ENCODE measurements at places on chromosomes 7 and 10.

DNA sequence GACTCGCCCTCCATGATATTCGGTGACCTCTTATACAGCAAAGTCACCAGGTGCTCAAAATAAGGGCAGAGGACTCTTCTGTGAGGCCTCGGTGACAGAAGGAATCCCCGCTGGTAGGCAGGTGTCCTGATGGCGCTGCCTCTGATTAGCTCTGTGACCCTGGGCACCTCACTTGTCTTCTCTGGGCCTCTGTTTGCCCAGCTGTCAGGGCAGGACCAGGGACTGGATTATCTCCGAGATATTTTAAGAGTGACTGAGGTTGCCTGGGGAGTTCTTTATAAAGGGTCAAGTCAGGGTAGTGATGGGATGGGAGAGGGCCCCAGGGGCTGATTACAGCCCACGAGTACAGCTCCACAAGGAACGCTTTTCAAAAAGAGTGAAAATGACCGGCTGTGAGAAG is 70.9 kb upstream of the SAMD8 start:
- DNase-seq, result no peak

DNA sequence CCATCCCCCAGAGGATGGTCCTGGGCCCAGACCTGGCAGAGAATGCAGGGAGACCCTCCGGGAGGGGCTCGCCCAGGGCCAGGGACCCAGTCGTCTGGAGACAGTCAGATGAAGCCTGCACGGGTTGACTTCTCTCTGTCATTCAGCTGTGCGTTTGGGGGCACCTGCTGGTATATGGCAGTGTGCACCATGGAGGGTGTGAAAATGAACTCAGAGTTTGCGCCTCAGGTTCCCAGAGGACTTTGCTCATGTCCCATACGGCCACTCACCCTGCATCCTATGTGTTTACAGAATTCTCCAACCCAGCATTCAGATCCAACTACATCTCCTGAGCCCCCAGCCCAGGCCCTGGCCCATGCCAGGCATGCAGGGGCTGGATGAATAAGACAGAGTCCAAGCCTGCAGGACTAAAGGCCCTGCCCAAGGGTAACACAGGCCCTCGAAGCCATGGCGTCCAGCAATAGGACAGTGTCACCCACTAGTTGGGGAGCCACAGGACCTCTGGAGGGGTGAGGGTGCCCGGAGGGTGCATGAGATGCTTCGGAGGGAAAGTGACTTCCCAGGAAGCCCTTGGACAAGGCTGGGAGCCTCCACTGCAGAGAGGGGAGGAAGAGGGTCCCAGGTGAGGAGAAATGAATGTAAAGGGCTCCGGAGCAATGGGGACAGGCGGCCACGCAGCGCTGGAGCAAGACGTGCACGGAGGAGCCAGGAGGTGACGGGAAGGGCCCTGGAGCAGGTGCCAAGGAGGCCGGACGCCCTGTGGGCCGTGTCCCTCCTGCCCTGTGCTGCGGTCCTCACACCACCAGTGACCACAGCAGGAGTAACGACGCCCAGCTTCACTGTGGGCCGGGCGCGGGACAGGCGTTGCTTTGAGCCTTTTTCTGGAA is 36.3 kb downstream of the CALML3 start:
- no peak for DNase-seq

- no peak for DNase-seq
Measured at GRCh38 chr7:158683541-158683940, 21.1 kb downstream of the NCAPG2 start.

GRCh38 chr10:3578159-3578558 is 206.8 kb downstream of the KLF6 start:
- DNase-seq, result no peak

DNA sequence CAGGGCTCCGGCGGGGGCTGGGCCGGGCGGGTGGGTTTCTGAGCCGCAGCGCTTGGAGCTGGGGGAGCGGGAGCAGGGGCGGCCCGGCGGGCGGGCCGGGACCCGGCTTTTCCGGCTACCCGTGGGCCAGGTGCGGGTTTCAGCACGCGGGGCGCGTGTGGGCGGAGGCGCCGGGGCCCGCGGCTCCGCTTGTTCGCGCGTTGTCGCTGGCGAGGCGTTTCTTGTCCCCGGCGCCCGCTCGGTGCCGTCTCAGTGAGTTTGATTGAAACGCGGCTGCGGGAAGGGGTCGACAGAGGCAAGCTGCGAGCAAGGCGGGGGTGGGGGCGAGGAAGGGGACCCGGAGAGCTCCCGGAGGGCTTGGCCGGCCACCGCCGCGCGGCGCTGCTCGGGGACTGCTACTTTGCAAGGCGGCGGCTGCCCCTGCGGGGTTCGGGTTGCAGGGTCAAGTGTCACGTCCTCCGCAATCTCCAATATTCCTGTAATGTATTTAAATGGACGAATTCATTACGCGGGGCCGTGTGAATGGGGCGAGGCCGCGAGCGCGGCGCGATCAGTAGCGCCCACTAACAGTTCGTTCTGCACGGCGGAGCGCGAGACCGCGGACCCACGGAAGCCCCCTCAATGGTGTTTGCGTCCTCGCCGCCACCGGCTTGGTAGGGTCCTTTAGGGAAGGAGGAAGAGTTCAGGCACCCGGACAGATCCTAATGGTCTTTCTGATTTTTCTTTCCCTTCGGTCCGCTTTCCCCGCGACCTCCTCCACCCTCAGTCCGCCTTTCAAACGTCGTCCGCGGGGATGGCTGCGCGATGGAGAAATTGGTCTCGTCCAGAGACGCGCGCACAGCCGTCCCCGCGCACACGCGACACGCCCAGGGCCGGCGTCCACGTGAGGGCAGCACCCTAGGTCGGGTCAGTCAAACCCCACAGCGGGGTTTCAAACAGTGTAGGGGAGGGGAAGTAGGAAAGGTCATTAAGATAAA is 76.9 kb downstream of the INSIG1 start:
- no peak for DNase-seq

DNA sequence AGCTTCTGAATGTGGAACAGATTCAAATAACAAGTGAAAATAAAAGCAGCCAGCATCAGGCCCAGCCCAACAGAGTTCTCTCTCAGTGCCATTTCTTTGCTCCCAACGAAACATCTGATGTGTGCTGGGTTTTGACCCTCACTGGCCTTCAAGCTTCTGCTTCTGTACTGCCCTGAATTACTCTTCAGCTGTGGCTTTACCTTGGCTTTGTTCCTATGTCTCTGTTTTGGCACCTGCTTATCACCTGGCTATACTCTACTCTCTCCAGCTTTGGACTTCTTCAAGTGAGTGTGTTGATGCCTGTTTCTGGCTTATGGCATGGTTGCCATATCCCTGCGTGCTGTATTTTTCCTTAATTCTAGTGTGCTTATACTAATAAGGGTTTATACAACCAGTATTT is 768.3 kb downstream of the SORCS1 start:
- no peak for DNase-seq

All from fibroblast of villous mesenchyme (primary cell).